NCI-H460 (cell line): ENCODE measurements at places on chromosomes 6 and 20. TPM values are rescaled to one million over a fixed set of nuclear protein-coding genes. Genes with fewer than 3 reads are reported as not detected.

- no peak for DNase-seq
These were observed 378.5 kb upstream of the TSHZ2 start for GRCh38 chr20:52593654-52594053.

DNA sequence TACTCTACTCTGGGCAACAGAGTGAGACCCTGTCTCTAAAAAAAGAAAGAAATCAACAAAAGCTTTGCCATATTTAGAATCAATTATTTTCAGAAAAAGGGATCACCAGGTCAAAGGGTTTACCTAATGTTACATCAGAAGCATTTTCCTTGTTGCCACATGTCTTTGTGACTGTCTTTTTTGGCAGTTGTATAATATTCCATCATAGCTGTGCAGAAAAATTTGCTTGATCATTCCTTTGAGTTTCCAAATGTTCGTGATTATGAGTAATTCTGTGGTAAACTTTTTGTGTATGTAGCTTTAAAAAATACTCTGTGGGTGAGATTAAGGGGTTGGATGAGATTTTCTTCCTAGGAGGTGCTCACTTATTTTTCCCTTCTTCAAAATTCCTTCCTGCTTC is 26.4 kb downstream of the PNPLA1 start:
- DNase-seq: no peak

TOX2 gene
- 4.6 and 7.1 TPM in 2 replicates for total RNA-seq

ZNF512B gene
- 6.6 and 6.9 TPM in 2 replicates for total RNA-seq

TRIM31 gene
- total RNA-seq: not detected in 2 replicates

- no peak for DNase-seq
These were observed 71.1 kb downstream of the KCNB1 start for GRCh38 chr20:49411221-49411925.

- DNase-seq: no peak
These were observed 11.0 kb downstream of the ZBP1 start for GRCh38 chr20:57609086-57609841.

TLDC2 gene
- total RNA-seq: not detected in 2 replicates

- no peak for DNase-seq
These were observed 59.5 kb downstream of the BMP6 start for GRCh38 chr6:7785243-7786035.

GRCh38 chr6:99184696-99185095 is 164.8 kb downstream of the FAXC start:
- DNase-seq: no peak

GRCh38 chr6:22101163-22101562 is 195.7 kb downstream of the PRL start:
- DNase-seq: no peak

GRCh38 chr6:34585108-34585507 is 29.0 kb upstream of the SPDEF start:
- DNase-seq: no peak

GRCh38 chr6:150646228-150646627 is 46.5 kb downstream of the PLEKHG1 start:
- no peak for DNase-seq

- no peak for DNase-seq
These were observed 1.3 kb upstream of the OCSTAMP start for GRCh38 chr20:46551522-46552381.

- no peak for DNase-seq
These were observed 376.1 kb downstream of the UTRN start for GRCh38 chr6:144661116-144661806.

- no peak for DNase-seq
These were observed 53.6 kb downstream of the CDC40 start for GRCh38 chr6:110233770-110234374.

CCR6 gene
- not detected in 2 replicates for total RNA-seq
